ENCODE measurements at places on chromosomes 3 and 15. TPM values are rescaled to one million over a fixed set of nuclear protein-coding genes. Genes with fewer than 3 reads are reported as not detected.

Gene MAGEL2
- 0.17 TPM for polyA plus RNA-seq

DNA sequence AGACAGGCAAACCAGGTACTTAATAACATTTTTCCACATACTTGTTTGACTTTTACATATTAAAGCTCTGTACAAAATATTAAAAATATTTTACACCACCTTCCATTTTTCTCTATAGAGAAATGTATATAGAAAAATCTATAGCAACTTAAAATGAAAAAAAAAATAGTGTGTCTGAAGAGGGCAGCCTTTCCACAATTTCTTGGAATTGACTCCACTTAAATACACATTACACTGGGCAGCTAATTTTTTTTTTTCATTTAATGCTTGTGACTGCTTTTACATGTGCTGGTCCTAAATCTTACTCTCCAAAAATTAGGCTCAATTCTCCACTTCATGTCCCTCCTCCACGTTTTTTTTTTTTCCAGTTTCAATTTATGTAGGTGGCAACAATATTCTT, 427.0 kb upstream of the RBMS3 start:
- DNase-seq: no peak

Gene COLQ
- not detected for polyA plus RNA-seq

Gene TEX55
- polyA plus RNA-seq: not detected

DNA sequence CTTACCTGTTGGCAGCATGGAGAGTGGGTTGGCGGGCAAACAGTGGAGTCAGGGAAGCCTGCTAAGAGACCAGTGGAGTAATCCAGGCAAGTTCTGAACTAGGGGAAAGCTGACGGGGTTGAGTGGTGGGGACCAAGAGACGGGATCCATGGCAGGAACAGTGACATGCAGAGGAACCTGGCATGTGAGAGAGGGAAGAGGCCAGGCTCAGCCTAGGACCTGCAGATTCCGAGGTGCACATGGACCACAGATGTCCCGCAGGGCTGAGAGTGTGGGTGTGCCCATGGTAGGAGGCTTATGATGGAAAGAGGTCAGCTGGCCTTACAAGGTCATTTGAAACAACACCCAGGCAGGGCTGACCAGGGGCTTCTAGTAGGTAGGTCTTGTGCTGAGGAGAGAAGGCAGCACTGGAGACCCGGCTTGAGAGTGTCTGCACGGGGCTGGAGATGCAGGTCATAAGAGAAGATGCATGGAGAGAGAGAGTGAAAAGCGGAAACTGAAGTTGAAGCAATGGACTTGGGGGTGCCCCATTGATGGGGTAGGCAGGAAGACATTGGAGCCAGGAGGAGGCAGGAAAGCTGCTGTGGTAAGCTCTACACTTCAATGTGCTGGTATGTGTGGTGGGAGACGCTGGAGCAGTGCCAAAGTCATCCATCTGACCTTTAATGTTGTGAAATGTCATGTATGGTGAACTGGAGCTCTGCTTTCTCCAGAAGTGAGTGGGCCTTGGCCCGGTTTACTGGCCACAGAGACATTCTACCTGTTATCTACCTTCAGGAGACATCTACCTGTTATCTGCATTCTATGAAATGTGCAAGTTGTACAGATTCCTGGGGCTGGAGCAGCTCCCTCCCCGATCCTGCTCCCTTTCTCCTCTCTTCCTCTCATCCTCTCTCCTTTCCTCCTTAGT, 4.6 kb downstream of the SPSB4 start:
- no peak for DNase-seq

Data from sigmoid colon (tissue), 7 donors.